ENCODE measurements at places on chromosomes 3 and 15.

DNA sequence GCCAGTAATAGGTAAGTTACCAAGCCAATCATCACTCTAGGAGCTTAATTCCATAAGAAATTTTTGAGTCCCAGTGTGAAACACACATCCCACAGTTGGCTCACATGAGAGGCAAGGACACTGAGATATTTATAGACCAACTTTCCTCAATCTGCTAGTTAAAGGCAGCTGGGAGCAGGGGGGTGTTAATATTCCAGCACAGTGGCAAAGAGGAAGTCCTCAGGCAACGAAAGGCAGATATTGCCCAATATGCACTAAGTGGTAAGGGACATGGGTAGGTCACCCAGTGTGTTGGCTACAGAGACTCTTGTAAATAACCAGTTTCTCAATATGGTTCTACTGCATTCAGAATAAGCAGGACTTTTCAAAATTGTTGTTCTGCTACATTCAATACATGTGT is 61.0 kb downstream of the TOP2B start:
- peak; percentile 34 for DNase-seq

DNA sequence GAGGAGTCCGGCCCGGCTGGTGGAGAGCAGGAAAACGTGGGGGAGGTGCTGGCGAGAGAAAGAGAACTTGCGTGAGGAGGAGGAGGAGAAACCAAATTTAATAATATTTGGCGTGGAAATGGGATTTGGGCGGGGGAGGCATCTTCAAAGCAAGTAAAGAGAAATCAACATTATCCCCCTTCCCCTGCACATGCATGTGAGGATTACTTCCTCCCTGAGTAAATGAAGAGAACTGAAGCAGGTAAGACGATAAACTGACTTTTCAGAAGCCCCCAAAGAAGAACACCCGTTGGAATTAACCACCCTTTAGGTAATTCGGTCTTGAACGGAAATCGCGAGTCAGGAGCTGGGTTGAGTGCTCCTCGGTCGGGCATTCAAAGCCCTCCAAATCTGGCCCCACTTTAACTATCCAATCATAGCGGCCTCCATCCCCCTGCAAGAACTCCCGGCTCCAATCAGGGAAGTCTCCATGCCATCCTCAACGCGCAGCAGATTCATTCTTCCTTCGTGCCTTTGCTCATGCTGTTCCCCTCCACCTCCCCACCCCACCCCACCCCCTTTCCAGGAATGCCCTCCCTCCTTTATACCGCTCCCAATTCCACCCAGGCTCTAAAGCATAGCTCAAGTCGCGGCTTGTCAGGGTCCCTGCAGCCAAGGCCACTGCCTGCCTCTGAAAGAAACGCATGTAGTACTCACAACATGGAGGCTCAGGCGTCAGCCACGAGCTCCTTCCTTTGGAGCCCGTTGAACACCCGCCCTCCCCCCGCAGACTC is 545 bp upstream of the RFX7 start:
- DNase-seq = peak; percentile 84

GRCh38 chr3:169710619-169711018 is 47.1 kb upstream of the MECOM start:
- no peak for DNase-seq

- no peak for DNase-seq
These were observed 202.5 kb downstream of the MEIS2 start for GRCh38 chr15:36897834-36898233.

DNA sequence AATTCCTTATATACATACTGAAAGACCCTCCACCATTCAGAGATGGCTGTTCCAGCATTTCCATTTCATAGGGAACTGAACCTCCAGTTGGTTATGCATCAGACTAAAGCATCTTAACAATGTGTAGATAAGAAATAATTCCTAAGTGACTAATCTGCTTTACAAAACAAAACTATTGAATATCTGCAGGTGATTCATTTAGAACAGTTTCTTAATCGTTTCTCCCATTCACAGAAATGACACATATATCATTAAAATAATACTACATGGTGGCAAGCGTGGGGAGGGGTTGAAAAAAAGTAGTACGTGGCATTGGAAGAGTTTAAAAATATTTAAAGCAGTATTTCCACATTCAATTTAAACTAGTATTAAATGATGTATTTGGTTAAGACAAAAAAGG is 19.5 kb downstream of the COPS2 start:
- no peak for DNase-seq

- peak; percentile 74 for DNase-seq
These were observed 23.7 kb upstream of the RNU6-1 start for GRCh38 chr15:67863442-67863987.

- no peak for DNase-seq
These were observed 376.6 kb upstream of the SLCO3A1 start for GRCh38 chr15:91476861-91477260.

- DNase-seq = peak; percentile 5
These were observed 61.0 kb upstream of the ANKRD28 start for GRCh38 chr3:15858547-15859506.

Measured in Ammon's horn (tissue), 1 donor.